Foreskin keratinocyte (primary cell): ENCODE measurements at places on chromosomes 2 and 18.
A peak's percentile ranks its signal among the peaks of the same experiment; 100 is the strongest.

- DNase-seq: peak; percentile 13
These were observed 1030.1 kb upstream of the POU3F3 start for GRCh38 chr2:103823847-103824246.

- DNase-seq: no peak
These were observed 65.1 kb downstream of the MAPK4 start for GRCh38 chr18:50624981-50625380.

DNA sequence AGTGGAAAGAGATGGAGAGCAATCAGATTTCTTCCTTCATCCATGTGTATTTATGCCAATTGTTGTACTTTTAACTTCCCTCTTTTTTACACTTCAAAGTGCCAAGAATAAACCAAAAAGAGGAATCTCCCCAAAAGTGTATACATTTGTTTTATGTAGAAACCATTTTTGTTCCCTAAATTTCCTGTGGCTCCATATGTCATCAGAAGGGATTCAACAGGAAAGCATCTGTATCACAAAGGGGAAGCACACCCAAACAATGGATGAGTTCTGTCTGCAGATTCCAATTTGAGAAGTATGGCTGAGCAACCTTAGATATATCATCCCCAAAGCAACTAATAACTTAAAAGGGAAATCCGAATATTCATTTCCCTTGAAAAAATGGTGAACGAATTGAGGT, 275.0 kb downstream of the MREG start:
- DNase-seq: no peak

DNA sequence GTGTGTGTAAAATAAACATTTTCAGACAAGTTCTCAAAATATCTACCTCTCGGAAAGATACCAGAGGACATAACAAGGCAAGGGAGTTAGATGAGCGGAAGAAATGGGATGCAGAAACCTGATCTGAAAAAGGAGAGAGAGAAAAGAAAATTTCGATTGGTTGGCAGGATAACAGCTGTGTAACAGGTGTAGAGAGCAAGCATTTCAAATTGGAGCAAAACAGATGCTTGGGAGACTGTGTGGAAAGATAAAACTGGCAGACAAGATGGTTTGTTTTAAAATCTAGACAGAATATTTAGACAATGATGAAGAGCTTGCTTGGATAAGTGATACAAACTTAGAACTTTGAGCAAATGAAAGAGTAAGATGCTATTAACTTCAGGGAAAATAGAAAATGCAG, 20.2 kb downstream of the CHST9 start:
- DNase-seq: no peak

DNA sequence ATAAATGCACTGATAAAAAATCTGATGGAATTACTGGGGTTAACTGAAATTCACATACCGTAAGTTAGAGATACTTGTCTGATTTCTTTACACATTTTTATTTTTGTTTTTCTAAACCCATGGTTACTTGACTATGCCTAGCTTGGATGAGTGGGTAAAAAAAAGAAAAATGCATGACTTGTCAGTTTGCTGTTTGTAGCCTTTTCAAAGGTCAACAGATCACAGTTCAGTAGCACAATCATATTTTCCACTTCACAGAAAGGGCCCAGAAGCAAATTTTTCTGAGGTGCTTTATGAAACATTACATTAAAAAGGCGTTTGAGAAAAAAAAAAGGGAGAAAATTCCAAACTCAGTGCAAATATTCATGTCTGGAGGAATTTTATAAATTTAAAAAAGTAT, 16.4 kb downstream of the SLC16A14 start:
- no peak for DNase-seq

DNA sequence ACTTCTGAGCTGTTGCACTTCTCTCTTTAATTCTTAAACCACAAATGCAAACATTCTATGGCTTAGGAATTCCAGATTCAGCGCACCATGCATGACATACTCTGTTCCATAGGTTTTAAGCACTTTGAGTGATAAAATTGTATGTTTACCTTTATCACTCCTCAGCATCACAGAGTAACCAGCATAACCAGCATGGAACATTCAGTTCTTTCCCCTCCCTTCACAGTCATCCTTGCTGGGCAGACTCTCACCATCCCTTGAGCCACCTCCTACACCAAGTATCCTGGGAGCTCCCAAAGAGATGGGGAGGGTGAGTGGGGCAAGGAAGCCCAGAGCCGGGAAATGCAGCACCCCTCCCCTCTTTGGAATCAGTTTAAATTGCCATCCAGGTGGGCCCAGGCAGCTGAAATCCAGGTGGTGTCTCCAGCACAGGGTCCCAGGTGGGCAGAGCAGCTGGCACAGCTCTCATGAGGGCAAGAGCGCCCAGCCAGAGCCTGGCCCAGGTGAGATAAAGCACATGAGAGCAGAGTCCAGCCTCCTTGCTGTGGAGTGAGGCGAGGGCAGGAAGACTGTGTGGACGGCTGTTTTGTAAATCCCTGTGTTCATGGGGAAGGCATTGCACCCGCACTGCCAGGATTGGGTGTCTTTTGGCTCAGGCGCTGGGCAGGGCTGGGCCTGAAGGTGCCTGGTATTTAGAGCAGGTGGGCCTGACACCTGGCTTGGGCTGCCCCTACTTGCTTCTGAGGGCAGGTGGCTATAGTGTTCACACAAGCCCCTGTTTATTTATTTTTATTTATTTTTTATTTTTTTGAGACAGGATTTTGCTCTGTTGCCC, 36.8 kb downstream of the LAMA3 start:
- DNase-seq: no peak

GRCh38 chr2:200496696-200497095, 13.2 kb downstream of the KCTD18 start:
- no peak for DNase-seq

DNA sequence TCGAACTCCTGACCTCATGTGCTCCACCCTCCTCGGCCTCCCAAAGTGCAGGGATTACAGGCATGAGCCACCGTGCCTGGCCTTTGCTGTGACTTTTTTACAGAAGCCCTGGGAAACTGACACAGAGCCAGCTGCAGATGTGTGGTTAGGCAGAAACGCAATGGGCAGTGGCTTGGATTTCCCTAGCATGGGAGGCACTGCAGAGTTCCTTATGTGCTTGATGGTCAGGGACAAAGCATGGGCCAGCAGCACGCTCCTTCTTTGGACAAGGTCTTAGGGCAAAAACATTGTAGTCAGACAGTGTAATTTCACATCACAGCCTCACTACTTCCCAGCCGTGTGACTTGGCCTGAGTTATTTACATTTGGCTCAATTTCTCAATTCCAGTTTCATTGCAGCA, 153.9 kb downstream of the RNF144A start:
- no peak for DNase-seq

GRCh38 chr2:98908931-98909316, 27.1 kb downstream of the CRACDL start:
- peak; percentile 30 for DNase-seq

- DNase-seq: no peak
These were observed 21.5 kb upstream of the CYP1B1 start for GRCh38 chr2:38097258-38097987.
